ENCODE measurements at places on chromosomes 6 and 20. TPM values are rescaled to one million over a fixed set of nuclear protein-coding genes. Genes with fewer than 3 reads are reported as not detected.

Gene C20orf144
- not detected for total RNA-seq

Gene LAMA4
- total RNA-seq, result 536 TPM

Gene KCNK15
- 6.8 TPM for total RNA-seq

Gene PSORS1C2
- total RNA-seq, result not detected

Gene UST
- 24.7 TPM for total RNA-seq

Gene EFCAB8
- 0.22 TPM for total RNA-seq

Gene KPNA5
- total RNA-seq, result 9.4 TPM

Gene GGTLC1
- not detected for total RNA-seq

Gene PRICKLE4
- 0.65 TPM for total RNA-seq

Gene C20orf96
- 1.2 TPM for total RNA-seq

Gene EYA2
- total RNA-seq, result 1.8 TPM

Gene KCNK16
- total RNA-seq, result not detected

Gene CDSN
- not detected for total RNA-seq

Gene PPP1R14C
- 13.9 TPM for total RNA-seq

Gene CASS4
- total RNA-seq, result 0.11 TPM

Gene LRRC73
- total RNA-seq, result 0.32 TPM

Gene KIAA1755
- total RNA-seq, result 2.0 TPM

Gene ZNF133
- 20.5 TPM for total RNA-seq

Gene TRIM40
- not detected for total RNA-seq

Gene STMND1
- not detected for total RNA-seq

Gene JPH2
- total RNA-seq, result 0.22 TPM

Gene MYMX
- total RNA-seq, result not detected

Gene ULBP3
- 21.7 TPM for total RNA-seq

All from articular chondrocyte of knee joint (primary cell).